Muscle of leg (tissue), 16 donors: ENCODE measurements at places on chromosomes 5 and 9. TPM values are rescaled to one million over a fixed set of nuclear protein-coding genes. Genes with fewer than 3 reads are reported as not detected.
A peak's percentile ranks its signal among the peaks of the same experiment; 100 is the strongest.

The CCL27 gene
- 0.63 TPM for polyA plus RNA-seq

DNA sequence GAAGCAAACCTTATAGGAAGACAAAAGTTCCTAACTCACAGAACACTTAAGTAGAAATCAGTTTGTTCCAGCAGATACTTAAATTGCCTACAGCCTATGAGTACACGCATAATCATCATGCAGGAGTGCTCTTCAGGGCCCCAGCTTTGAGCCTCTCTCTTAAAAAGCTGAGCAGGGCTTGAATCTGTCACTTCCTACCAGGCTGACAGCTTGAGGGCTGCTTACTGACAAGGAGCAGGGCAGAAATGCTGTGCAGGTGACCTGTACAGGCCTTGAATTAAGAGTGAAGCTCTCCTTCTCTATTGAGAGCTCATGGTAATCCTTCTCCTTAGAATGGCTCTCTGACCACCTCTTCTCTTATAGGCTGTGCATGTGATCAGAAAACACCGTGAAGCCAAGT, 66.5 kb upstream of the MAST4 start:
- DNase-seq: no peak

DNA sequence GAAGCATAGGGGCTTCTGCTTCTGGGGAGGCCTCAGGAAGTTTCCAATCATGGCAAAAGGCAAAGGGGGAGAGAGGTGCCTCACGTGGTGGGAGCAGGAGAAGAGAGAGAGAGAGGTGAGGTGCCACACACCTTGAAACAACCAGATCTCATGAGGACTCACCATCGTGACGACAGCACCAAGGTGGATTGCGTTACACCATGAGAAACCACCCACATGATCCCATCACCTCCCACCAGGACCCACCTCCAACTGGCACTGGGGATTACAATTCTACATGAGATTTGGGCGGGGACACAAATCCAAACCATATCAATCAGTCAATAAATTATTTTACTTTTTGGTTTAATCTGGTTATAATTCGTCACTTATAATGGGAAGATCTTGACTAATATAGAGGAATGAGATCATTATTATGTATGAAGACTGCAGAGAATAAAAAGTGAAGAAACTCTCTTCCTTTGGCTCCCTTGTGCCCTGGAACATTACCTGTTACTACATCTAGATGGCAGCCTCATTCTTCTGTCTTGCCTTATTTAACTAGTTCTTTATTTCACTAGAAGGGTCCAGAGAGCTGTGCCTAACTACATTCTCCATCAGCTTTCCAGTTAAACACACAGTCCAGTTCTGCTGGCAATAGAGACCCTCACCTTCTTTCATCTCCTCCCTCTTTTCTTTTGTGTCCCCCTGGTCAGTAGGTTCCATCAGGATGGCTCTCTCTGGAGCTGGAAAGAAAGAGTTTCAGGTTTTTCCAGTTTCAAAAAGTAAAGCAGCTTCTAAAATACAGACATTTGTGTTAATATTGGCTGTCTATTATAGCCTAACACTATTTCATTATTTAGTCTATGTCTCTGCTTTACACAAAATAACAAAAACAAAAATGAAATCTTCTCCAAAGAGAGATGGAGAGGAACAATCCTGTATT, 21.7 kb upstream of the SPINK7 start:
- peak; percentile 7 for DNase-seq

The TOMM5 gene
- 84.8 TPM for polyA plus RNA-seq

- no peak for DNase-seq
Observed at GRCh38 chr9:89780959-89781358, 176.1 kb downstream of the GADD45G start.

The NSG2 gene
- polyA plus RNA-seq: not detected

The BAAT gene
- polyA plus RNA-seq: 0.39 TPM

GRCh38 chr9:87716141-87716540, 9.8 kb upstream of the CTSL start:
- DNase-seq: no peak

The SH2D3C gene
- polyA plus RNA-seq: 22.4 TPM

The SLC34A3 gene
- 2.8 TPM for polyA plus RNA-seq

DNA sequence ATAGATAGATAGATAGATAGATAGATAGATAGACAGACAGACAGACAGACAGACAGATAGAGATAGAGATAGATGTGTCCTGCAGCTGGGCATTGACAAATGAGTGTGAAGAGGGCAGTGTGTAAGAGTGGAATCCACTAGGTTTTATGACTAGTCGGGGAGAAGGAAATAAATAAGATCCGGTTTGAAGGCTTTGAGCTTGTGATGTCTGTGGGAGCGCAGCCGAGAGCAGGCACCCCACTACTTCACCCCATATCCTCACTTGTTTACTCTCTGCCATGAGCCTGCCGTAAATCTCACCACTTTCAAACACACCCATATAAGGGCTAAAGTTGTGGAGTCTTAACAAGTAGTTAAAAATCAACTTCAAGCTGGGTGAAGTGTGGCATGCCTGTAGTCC, 1.4 kb upstream of the SUSD1 start:
- DNase-seq: no peak

GRCh38 chr5:135225856-135226560, 173.0 kb downstream of the MACROH2A1 start:
- DNase-seq: peak; percentile 62

The RIMOC1 gene
- polyA plus RNA-seq: 15.1 TPM

GRCh38 chr5:8953911-8954438, 591.9 kb downstream of the SEMA5A start:
- no peak for DNase-seq

GRCh38 chr9:93052791-93053540, 5.5 kb upstream of the SUSD3 start:
- DNase-seq: no peak

The CCDC183 gene
- 3.5 TPM for polyA plus RNA-seq

DNA sequence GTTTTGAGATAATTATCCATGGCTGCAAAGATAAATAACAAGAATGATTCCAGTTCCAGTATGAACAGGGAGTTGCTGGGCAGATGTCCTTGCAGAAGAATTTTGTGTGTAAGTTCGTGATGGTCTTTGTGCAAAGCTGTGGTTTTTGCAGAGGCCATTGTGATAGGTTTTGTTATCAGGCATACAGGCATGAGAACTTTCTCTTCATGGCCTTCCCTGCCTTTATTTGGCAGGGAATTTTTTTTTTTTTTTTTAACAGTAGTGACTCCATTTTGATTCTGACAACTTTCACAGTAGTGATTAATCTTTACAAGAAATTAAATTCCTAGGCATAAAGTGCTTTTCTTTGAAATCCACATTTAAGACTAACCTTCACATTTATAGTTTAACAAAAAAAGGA, 1999.5 kb upstream of the CDH6 start:
- DNase-seq: no peak

GRCh38 chr9:5231212-5231611, at the start of gene INSL4:
Gene INSL4 (plus strand): TSS chr9:5231419. CDS start chr9:5231524, 105 bp downstream.
- no peak for DNase-seq

GRCh38 chr9:111644195-111644772, 13.2 kb downstream of the DNAJC25 start:
- DNase-seq: no peak

DNA sequence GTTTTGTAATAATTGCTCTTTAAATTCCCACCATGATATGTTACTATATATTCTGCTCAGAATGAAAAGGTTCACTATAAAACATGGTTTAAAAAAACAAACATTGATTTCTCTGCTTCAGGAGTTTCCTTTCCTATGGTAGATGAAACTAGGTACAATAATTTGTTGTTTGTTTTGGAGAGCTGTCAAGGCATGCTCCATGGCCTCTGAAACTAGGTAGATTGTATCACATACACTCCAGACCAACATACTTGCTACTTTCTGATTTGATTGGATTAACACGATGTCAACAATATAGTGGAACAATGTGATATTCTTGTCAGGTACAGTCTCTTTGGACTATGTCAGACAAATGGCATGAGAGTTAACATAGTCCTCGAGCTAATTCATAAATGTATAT, 452.7 kb upstream of the CDH9 start:
- no peak for DNase-seq

- DNase-seq: peak; percentile 33
Observed at GRCh38 chr5:122877518-122877917, 32.1 kb downstream of the SNX24 start.

- DNase-seq: peak; percentile 21
Observed at GRCh38 chr5:75412111-75412990, 75.3 kb downstream of the HMGCR start.

- peak; percentile 55 for DNase-seq
Observed at GRCh38 chr5:20649966-20650365, 662.0 kb upstream of the CDH18 start.

DNA sequence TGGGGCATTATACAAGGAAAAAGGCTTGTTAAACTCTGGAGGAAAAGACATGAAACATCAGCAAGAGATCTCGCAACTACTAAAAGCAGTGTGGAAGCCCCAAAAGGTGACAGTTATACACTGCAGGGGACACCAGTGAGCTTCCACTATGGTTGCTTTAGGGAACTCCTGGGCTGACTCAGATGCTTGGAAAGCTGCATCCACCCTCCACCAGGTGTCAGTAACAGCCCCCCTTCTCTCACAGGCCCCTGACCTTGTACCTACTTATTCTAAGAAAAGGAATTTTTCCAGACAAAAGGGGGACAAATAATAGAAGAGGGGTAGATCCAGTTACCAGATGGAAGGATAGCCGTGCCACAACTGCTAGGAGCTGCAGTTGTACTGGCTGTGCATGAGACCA, 154.4 kb upstream of the COX7C start:
- no peak for DNase-seq

The IL5 gene
- polyA plus RNA-seq: not detected

GRCh38 chr5:91150234-91150633, 232.9 kb downstream of the ARRDC3 start:
- DNase-seq: no peak

DNA sequence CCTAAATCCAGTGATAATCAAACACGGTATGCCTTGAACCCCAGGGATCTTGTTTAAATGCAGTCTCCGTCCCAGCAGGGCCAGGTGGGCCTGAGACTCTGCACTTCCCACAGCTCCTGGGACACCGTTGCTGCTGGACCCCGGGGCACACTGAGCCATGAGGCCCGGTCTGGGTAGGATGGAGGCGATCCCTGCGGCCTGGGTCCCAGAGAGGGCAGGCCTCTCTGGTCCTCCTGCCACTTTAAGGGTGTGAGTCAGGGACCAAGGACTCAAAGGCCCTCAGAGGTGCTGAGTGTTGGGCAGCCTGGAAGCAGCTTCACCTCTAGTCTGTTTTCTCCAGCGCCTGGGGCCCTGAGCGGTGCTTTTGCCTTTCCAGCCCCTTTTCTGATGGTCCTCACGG, 34.1 kb upstream of the SLC9A3 start:
- no peak for DNase-seq

DNA sequence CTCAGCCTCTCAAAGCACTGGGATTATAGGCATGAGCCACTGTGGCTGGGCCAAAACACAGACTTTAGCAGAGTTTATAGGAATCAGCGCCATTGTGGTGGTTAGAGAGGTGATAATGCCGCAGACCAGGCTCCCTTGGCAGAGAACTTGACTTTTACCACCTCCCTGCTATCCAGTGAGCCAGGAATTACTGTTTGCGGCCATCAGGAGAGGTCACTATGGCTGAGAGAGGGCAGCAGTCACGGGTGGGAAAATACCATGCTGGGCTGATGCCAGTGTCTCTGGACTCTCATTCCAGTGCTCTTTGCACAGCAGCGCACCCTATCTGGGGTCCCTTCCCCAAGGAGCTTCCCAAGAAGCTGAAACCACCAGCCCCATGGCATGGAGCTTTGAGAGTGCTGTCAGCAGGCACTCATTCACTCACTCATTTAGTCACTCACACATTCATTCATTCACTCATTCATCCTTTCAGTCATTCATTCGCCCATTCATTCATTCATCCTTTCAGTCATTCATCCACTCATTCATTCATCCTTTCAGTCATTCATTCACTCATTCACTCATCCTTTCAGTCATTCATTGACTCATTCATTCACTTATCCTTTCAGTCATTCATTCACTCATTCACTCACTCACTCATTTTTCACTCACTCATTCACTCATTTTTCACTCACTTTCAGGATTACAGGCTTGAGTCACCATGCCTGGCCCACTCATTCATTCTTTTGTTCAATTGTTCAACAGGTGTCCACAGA, 27.3 kb upstream of the RNU6ATAC start:
- DNase-seq: no peak

The NTRK2 gene
- 28.8 TPM for polyA plus RNA-seq

DNA sequence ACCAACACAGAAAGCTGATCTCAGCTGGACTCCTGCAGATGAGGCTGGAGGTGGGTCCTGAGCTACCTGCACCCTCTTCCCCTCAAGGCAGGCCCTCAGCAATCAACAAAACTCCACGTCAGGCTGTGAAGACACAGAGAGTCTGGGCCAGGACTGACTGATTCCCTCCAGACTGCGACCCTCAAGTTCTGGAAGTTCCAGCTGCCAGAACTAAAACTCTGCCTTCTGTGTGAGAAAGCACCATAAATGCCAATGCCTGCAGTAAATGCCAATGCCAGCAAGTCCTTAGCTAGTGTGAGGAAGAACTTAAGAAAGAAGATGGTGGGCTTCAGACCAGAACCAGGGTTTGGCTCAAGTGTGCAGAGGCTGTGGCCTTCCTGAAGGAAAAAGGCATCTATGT, 42.5 kb upstream of the GABBR2 start:
- no peak for DNase-seq

The STRBP gene
- 13.6 TPM for polyA plus RNA-seq

DNA sequence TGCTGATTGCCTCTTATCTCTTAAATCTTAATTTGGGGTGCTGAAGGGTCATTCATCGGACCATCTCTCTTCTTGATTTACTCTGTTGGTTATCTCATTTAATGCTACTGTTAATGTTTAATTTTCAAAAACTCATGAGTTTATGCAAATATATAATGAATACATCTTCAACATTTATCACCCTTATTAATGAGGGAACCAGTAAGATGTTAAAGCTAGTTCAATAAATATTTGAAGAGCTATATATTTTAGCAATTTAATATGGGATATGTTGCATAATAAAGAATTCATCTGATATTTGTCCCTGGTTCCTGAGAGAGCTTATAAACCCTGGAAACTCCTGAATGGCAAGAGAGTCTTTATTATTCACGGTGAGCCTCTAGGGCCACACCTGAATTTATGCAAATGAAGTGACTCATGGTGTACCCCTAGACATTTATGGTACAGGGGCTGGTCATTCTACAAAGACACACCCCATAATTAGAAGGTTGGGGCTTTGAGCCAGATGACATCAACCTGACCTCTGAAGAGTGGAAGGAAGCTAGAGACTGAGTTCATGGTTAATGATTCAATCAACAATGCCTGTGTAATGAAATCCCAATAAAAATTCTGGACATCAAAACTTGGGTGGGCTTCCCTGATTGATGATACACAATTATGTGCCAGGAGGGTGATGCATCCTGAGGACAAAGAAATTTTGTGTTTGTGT, 339.5 kb upstream of the ZNF608 start:
- DNase-seq: no peak

DNA sequence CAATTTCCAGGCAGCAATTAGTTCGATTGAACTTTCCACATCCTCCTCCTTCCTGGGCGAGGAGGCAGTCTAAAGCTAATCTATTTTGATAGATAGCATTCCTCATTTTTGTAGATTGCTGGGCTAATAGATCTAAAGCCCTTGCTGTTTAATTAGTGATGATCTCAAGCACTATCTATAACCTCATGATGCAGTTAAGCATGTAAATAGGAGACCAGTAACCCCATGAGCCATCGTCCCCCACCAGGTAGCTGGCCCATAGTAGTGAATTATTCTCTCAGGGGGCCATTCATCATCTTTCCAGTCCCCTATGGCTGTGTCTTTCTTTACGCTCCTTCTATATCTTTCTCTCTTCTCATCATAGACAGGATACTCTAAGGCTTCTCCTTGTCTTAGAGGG, 14.9 kb downstream of the CEL start:
- no peak for DNase-seq

GRCh38 chr9:135507104-135508035, 6.9 kb downstream of the MRPS2 start:
- DNase-seq: no peak

The GRXCR2 gene
- polyA plus RNA-seq: not detected

The ZNF300 gene
- 12.6 TPM for polyA plus RNA-seq

The WDR55 gene
- polyA plus RNA-seq: 11.5 TPM
